Iris pigment epithelial cell (primary cell): ENCODE measurements at places on chromosomes 4 and X.
A peak's percentile ranks its signal among the peaks of the same experiment; 100 is the strongest.

DNA sequence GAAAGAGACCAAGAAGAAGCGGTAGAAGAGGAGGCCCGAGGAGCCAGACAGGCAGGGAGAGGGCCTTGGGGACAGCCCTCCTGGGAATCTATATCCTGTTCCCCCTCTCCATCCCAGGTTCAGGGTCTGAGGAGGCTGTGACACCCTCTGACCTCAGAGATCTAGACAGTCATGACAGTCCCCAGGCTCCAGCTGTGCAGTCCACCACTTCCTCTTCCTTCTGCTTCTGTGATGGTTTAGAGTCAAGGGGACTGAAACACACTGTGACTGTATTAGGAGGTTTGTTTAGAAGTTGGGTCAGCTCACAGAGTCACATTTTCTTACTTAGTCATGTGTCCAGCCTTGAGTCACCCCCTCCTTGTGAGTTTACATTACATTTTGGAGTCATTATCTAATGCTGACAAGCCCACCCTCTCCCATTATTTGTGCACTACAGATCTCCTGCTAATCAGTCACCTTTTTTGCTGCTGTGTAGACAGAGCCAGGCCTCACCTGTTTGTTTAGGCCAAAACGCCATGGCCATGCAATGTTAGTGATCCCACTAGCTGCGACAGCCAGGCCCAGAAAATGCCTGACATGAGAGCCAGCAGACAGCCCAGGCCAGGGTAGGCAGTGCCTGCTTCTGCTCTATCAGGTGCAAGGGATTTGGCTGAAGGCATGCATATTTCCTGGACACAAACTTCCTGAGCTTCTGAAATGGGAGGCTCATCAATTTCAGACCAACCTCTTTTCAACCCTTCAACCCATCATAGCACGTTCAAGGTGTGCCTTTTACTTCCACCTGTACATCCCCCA, 26.0 kb downstream of the MANBA start:
- DNase-seq, result peak; percentile 36

DNA sequence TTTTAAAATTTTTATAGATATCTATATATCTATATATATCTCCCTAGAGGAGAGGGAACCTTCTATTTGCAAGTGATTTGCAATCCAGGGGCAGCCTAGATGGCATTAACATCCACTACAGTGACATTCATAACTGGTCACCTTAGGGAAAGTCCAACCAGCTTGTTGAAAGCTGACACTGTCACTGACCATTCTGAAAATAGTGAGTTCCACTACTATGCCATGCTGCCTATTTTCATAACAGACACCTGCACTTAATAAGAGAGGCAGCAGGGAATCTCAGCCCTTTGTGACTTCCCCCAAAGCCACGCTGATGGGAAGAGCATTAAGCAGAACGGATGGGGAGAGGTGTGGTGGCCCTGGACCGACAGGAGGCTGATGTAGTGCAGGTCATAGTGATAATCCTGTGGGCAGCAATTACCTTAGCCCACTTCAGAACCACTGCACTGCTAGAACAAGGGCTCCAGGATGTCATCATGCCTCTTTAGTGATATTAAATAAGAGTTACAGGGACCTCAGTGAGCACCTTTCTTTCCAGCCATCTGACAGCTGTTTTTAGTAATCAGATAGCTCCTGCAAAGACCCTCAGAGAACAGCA, 51.3 kb downstream of the GPRIN3 start:
- DNase-seq, result no peak

DNA sequence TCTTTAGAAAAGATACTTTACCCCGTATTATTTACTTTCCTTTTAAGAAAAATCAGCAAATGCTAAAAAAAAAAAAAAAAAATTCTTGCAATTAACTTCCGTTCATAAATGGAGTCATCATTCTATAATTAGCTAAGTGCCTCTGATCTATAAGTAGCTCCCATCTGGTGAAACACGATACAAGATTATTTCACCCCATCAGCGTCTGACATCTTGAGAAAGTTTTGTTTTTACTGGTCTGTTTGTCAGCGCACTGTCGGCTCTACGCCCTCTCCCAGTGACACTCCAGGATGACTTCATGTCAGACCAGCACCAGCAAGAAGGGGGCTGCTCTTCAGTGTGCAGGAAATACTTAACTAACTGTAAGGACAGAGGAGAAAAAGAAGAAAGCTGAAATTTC, 108.3 kb downstream of the AFAP1 start:
- DNase-seq, result peak; percentile 79

DNA sequence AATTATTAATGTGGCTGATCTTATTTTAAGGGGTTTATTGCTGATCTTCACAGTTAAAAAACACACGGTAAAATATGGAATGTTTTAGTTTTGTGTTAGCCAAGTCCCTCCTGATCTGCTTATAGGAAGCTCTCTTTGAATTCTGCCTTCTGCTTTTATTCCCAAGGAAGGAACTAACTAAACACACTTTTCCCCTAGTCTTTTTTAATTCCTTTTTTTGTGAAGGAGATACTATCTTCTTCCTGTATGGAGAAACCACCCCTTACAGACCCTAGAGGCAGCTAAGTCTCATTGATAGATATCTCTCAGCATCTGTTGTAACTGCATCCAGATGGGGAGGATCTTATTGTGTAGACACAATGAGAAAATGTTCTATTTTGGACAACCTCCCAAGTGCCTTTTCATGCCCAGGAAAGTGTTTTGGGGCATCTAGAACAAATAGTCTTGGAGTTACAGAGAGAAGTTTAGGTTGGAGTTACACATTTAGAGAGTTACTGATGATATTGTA, 64.4 kb downstream of the AFF1 start:
- no peak for DNase-seq

DNA sequence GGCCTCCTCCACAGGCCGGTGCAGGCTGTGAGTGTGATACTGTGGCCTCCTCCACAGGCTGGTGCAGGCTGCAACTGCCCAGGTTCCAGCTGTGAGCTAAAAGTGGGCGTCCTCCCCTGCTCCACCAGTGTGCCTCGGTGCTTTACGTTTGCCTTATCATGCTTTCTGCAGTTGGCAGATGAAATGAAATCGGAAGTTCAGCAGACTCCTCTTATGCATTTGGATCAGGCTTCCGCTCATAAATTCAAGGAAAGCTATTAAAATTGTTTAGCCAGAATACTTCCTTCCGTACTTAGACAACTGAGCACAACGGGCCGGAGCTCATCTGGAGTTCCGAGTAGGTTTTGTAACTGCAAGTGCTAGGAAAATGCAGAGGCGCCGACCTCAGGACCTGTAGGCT, 12.0 kb downstream of the CYP4V2 start:
- DNase-seq, result no peak

DNA sequence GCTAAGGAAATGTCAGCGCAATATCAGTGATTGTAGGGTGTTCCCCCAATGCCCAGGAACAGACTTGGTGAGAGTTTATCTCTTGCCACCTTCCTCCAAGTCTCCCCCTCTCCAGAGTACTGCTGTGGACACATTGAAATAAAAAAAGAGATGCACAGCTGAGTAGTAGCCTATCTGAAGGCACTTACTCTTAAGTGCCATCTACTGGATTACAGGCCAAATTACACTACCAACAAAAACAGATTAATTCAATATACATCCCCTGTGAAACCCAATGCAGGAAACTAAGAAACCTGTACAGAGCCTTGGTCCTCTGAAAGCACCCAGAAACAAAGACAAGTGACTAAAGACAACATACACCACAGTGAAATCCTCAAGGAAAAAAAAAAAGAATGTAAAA, 460.3 kb downstream of the ZIC3 start:
- peak; percentile 6 for DNase-seq

GRCh38 chr4:116427666-116428065, 657.7 kb downstream of the TRAM1L1 start:
- no peak for DNase-seq

DNA sequence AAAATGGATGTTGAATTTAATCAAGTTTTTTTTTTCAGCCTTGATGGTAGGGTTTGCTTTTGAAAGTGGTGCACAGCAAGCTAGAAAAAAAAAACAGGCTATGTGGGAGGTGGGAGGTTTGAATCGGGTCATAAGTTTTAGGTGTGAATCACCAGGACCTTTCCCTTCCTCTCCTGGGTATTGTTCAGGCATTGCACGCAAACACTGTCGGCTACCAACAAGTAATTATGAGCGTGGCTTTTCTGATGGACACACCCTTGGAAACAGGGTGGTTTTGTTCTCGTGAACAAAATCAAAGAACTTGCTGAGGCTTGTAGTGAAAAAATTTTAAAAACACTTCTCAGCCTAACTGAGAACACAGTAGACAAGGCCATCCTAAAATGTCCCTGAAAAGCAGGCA, 18.1 kb downstream of the PIR start:
- DNase-seq, result no peak

GRCh38 chr4:156660465-156660864, 311.1 kb downstream of the PDGFC start:
- DNase-seq, result no peak

- no peak for DNase-seq
These were observed 111.1 kb downstream of the HMX1 start for GRCh38 chr4:8760561-8760960.

DNA sequence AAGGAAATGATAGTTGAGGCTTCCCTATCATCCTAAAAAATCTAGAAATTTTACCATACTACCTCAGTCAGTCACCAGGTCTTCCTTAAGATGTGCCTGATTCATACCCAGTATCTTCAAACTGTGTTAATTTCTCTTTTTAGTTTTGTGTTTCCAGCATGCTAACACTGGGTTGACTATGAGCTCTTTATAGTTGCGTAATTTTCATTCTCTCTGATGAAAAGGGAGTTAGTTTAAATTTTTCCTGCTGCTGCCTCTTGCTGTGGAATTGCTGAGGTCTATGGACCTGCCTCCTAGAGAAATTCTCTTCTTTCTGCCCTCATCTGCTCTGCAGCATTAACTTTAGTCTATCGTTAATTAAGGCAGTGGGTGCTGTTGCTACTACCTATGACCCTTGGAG, 66.6 kb downstream of the BANK1 start:
- DNase-seq, result no peak
